Heart left ventricle (tissue), 16 donors: ENCODE measurements at places on chromosomes 5 and 9. TPM values are rescaled to one million over a fixed set of nuclear protein-coding genes. Genes with fewer than 3 reads are reported as not detected.

GLDC gene
- polyA plus RNA-seq, result not detected

CARTPT gene
- polyA plus RNA-seq, result not detected

HTR4 gene
- 0.22 TPM for polyA plus RNA-seq

ADAMTSL1 gene
- polyA plus RNA-seq, result 0.50 TPM

PCDHGA12 gene
- polyA plus RNA-seq, result 5.0 TPM

PTPN3 gene
- 6.9 TPM for polyA plus RNA-seq

SHC3 gene
- polyA plus RNA-seq, result 0.68 TPM

DCTN3 gene
- 118 TPM for polyA plus RNA-seq

ENTREP1 gene
- polyA plus RNA-seq, result 15.7 TPM

MAP1B gene
- 29.6 TPM for polyA plus RNA-seq

DNA sequence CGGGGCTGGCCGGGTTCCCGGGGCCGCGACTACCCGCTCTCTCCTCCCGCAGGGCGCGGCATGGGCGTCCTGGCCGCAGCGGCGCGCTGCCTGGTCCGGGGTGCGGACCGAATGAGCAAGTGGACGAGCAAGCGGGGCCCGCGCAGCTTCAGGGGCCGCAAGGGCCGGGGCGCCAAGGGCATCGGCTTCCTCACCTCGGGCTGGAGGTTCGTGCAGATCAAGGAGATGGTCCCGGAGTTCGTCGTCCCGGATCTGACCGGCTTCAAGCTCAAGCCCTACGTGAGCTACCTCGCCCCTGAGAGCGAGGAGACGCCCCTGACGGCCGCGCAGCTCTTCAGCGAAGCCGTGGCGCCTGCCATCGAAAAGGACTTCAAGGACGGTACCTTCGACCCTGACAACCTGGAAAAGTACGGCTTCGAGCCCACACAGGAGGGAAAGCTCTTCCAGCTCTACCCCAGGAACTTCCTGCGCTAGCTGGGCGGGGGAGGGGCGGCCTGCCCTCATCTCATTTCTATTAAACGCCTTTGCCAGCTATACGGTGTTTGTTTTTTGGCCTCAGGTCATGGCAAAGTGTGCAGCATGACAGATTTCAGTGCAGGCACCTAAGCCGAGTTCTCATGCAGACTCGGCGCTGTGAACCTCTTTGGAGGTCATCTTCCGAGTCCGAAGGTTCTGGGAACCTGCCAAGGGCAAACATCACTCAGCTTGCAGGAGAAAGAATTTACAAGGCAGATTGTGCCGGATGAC lies 516 bp downstream of the MRPL41 start:
- DNase-seq, result no peak

GRCh38 chr5:121408778-121409177 lies 442.9 kb upstream of the FTMT start:
- no peak for DNase-seq

DNA sequence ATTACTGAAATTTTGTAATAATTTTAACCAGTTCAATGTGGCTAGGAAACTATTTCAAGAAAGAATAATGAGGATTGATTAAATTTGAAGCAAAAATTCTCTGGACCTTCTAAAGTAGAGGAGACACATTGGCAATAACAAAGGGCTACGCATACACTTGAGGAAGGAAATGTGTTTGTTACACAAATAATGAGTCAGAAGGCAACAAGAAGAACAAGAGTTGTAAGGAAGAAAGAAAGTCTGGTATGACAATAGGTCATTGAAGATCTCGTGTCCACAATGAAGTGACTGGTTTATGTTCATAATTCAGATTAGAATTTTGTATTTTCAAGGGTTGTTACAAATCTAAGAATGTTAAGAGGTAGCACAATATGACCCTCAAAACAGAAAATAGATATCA lies 25.8 kb downstream of the ST8SIA4 start:
- DNase-seq, result no peak

GRCh38 chr5:34499001-34499734 lies 157.0 kb upstream of the RAI14 start:
- DNase-seq, result no peak

- DNase-seq, result no peak
These were observed 42.9 kb upstream of the APBA1 start for GRCh38 chr9:69715096-69715495.

GRCh38 chr5:91928754-91929521 lies 545.8 kb upstream of the ARRDC3 start:
- no peak for DNase-seq

GRCh38 chr9:78663369-78663768 lies 366.4 kb downstream of the PSAT1 start:
- DNase-seq, result no peak

DNA sequence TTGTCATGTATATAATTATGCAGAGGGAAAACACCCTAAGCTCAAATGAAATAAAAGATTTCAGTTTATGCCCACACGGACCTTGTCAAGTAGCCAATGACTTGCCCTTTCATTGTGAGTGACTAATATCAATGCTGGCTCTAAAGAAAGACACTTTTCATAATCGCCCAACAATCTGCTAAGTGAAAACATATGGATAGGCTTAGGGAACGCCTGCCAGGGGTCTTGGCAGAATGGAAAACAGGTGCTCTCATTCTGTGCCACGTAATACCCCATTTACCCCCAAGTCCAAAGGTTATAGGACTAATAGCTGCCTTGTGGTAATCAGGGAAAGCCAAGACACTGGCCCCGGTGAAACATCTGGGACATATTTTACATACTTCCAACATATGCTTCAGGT lies 157.7 kb downstream of the SLF1 start:
- DNase-seq, result no peak

DNA sequence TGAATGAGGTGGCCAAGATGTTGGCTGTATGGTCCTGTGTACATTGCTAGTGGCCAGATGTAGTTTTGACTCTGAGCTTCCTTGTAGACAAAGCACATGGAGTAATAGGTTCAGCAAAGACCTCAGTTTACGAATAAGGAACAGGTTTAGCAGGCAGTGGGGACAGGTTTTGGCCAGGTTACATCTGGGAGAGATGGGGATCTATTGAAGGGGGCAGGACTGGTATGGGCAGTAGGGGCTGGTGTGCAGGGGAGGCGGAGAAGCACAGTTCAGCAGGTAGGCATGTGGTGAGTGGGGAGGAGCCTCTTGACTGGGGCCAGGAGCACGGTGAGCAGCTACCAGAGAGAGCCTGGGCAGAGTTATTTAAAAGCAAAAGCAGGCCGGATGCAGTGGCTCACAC lies 67.3 kb downstream of the PDZD2 start:
- DNase-seq, result no peak

GRCh38 chr9:112439171-112439570 lies 47.5 kb upstream of the KIAA1958 start:
- DNase-seq, result no peak

DNA sequence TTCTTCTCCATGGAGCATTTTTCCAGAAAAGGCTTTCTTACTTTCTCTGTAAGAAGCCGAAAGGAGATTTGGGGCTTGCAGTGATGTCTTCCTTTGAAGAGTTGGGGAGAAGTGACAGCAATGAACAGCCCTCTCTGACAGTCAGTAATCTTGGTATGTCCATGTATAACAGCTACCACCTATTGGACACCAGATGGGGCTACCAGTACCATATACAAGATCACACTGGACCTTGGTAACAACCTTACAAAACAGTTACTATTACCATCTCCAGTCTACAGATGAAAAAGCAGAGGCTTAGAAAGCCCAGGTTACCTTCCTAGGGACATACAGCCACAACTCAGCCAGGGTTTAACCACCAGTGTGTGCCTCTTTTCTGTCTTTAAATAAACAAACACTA lies 272.7 kb upstream of the TRPC7 start:
- no peak for DNase-seq

DNA sequence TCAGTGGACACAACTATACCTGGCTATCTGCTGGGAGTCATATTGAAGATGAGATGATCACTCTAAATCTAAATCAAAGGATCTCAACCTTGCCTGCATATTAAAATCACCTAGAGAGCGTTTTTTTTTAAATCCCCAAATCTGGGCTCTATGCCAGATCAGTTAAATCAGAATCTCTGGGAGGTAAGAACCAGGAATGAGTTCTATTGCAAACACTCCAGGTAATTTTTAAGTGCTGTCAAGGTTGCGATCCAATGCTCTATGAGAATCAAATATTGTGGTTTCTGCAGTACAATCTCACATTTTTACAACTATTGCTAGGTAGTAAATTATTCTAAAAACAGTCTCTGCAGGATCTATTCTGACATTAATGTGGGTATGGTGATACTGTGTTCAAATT lies 202.3 kb upstream of the OR13F1 start:
- no peak for DNase-seq
